ENCODE measurements at places on chromosomes 16 and 17. TPM values are rescaled to one million over a fixed set of nuclear protein-coding genes. Genes with fewer than 3 reads are reported as not detected.

The NPB gene
- total RNA-seq, result 0.14 TPM

The SEZ6 gene
- not detected for total RNA-seq

- DNase-seq, result no peak
Measured at GRCh38 chr16:84068783-84069462, 26.3 kb upstream of the SLC38A8 start.

GRCh38 chr17:49580981-49581647, 5.4 kb downstream of the NXPH3 start:
- no peak for DNase-seq

DNA sequence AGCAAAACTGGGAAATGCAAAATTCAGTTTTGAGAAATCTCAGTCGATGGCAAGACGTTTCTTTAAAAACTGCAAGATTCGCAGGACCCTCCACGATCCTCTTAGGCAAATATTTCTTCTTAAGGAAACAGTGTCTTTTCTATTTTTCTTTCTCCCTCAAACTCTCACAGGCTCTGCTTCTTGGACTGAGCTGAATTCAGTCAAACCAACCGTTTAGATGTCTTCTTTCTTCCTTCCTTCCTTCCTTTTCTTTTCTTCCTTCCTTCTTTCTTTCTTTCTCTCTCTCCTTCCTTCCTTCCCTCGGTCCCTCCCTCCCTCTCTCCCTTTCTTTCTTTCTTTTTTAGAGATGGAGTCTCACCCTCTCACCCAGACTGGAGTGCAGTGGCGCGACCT, 67.2 kb upstream of the AXIN2 start:
- no peak for DNase-seq

- peak; percentile 39 for DNase-seq
Measured at GRCh38 chr16:21159281-21159951, 942 bp downstream of the LDAF1 start.

- no peak for DNase-seq
Measured at GRCh38 chr17:77698903-77699623, 259.4 kb upstream of the TNRC6C start.

Measured in activated CD4-positive, alpha-beta T cell treated with anti-CD3 and anti-CD28 coated beads for 36 hours (primary cell).